ENCODE measurements at places on chromosomes 12 and 14.

DNA sequence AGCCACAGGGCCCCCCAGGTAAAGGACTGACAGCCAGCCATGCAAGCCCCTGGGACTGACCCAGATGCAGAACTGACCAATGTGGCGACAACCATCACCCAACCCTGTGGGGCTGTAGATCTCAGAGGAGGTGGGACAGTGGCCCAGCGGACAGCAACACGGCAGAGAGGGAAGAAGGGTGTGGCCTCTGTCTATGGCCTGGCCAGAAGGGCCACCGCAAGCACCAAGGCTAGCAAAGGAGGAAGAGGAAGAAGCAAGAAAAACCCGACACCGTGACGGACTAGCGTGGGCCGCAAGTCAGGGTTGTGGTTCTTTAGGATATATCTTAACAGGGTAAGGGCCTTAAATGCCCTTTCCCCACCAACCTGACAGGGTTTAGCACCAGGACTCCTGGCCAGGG, 71.2 kb downstream of the ITPK1 start:
- no peak for DNase-seq

DNA sequence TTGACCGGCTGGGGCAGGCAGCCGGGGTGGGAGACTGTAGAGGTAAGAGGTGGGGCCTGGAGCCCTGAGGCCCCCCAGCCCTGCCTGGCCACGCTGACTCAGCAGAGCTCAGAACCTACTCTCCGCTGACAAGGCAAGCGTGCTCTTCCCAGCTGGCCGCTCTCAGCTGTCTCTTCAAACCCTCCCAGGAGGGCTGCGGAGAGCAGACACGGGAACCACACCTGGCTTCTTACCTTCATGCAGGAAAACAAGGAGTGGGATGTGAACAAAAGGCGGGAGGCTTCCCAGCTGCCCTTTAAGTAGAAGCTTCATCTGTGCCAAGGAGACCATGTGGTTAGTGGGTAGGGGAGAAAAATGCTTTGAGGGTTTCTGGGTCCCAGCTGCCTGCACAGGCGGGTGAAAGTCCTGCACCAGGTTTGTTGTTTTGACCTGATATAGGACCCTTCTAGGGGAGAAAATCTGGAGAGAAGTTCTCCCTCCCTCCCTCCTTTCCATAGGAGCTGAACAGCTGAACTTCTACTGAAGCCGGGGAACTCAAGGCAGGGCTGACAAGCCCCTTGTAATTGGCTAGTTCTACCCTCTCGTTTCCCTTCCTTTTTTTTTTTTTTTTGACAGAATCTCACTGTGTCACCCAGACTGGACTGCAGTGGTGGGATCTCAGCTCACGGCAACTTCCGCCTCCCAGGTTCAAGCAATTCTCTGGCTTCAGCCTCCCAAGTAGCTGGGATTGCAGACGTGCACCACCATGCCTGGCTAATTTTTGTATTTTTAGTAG, 12.8 kb upstream of the TESC start:
- no peak for DNase-seq

DNA sequence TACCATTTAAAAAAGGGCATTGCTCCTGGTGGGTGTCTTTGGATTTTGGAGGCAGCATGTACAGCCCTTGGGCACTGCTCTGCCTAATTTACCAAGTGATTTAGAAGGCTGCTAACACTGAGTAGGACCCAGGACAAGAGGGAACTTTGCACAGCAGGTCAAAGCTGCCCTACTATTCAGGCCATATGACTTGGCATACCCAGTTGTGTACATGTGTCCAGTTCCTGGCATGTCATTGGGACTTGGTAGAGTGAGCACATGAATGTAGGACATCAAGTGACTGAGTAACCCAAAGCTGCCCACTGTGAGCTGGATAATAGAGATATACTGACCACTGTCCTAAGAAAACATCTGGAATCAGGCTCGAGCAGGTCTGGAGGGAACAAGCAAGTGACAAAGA, 15.7 kb downstream of the CDKL1 start:
- no peak for DNase-seq

GRCh38 chr12:84813780-84814663, 98.6 kb downstream of the SLC6A15 start:
- no peak for DNase-seq

DNA sequence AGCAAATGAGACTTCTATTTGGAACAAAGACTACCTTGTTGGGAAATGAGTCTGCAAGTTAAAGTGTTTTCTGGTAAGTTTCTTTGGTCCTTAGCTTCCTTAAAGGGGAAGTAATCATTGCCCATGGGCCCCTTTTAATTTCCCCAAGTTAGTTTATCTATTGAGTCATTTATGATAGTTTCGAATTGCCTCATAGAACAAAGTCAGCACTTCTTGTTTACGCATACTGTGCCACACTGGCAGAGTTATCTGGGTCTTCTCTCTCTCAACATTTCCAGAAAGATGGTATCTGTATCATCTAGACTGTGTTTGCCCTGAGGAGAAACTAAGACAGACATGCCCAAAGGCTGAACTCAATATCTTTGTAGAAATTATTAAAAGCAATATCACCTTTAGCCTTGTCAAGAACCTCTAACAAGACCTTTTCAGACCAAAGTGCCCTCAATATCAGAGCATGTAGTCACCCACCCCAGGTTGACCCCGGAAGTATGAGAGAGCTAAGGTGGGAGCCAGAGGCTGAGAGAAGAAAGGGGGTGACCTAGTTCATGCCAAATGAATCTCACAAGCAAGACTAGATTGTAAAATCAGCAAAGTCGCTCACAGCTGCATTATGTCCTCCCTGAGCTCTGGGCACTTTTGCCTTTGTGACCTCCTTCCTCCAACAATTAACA, 40.0 kb downstream of the GPR65 start:
- DNase-seq = no peak

GRCh38 chr14:51139121-51139681, 44.3 kb upstream of the TRIM9 start:
- DNase-seq = no peak

DNA sequence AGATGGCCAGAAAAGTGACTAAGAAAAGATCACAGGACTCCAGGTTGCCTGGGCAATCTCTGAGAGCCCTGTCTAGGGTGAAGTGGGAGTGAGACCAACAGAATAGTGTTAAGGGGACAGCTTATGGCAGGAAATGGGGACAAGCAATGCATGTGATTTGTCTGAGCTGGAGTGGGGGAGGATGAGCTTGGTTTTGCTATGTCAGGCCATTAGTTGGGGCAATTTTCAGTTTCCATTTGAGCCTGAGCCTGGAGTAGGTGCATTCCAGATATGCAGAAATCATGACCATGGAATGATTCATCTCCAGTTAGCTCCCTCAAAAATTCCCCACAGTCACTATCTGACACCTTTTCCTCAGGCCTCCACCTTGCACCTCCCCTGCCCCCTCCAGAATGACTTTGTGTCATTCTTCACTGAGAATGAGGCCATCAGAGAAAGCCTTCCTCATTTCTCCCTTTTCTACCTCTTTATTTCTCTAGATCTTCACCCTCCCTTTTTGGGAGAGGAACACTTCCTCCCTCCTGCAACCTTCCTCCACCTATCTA, 150.9 kb upstream of the PLEKHG7 start:
- DNase-seq = no peak

DNA sequence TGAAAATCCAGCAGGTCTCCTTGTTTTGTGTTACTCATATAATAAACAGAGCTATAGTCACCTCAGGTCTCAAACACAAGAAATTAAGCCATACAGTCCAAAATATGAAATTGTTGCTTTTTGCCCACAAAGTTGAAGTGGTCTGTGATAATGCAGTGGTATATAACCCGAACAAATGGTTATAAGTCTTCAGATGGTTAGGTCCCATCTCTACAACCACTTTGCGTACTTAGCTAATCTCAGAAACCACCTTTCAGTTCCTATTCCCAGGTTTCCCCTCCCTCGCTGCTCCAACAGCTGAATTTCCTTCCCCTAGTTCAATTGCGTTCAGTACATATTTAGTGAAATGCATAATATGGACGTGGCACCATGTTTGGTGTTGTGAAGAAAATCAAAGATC, 3.3 kb upstream of the KCNA5 start:
- DNase-seq = no peak

DNA sequence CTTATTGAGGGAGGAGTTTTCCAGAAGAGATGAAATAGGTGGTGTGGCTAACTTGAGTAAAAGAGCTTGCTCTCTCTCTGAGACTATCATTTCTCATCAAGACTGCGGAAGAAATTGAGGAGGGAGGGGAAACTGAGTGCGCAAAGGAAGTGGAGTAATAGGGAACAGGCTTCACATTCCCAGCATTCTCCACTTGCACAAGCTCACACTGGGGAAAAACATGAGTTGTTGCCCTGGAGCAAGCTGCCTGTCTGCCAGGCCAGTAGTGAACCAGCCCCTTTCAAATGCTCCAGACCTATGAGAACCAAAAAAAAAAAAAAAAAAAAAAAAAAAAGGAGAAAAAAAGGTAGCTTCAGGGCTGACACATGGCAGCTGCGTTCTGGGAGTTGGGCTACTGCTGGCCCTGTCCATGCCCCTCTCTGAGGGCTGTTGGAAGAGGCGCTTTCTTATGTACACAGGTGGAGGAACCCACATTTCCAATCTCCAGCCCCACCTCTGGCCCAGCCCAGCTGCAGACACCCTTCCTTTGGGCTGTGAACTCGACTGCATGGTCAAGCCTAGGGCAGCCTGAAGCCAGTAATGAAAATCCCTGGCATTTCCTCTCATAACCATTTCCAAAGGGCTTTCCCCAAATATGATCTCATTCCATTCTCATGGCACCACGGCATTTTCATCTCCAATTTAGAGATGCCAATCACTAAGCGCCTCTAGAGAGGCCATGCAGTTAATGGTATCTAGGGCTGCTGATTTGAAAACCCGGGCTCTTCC, 32.5 kb upstream of the EMP1 start:
- DNase-seq = no peak

- no peak for DNase-seq
Observed at GRCh38 chr14:57960946-57961785, 95.3 kb upstream of the SLC35F4 start.
